ENCODE measurements at places on chromosomes 2 and 18.

DNA sequence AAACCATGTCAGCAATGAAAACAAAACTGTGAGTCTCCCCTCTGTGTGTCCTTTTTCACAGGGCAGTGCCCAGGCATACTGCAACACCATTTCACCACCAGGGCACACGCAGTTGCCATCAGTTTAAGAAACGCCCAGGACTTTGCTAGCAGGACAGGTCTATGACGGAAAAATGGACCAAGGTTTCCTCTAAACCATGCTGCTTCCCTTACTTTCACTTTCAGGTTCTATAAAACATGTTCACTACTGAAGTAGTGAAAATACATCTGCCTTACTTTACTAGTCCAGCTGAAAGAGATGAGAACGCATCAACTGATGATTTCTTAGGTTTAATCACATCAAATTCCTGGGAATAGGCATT lies 110.5 kb downstream of the TCF4 start:
- DNase-seq = no peak

DNA sequence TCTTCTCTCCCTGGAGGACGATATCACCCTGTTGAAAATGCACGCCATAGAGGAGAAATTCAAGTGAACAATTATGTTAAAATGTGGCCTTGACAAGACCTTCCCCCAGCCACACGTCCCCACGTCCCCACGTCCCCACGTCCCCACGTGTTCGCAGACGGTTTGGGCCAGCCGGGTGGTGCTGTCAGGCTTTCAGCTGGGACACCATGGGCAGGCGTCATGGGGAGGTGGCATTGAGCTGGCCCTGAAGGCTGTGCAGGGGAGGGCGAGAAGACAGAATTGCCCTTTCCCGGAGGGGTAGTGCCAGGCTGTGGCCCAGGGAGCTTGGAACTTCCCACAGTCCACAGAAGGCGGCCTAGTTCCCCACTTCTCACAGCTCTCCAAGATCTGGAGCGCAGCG lies 240.7 kb upstream of the RAB6C start:
- no peak for DNase-seq

- no peak for DNase-seq
These were observed 623.5 kb downstream of the EPHA4 start for GRCh38 chr2:220948579-220948978.

DNA sequence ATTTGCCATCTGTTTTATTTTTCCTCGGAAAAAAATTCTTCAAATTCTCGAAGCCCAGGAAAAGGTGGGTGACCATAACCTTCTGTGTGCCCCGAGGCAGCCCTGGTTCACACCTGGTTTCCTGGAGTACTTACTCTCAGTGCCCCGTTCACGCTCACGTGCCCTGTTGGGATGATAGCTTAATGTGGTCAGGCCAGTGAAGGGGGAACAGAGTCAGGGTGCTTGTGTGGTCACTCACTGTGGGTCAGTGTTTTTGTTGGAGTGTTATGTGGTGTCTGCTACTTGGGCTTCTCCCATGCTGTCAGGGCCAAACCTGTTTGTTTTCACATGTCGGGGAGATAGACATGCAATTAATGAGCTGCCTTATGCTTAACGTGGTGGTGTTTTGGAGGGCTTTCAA lies 78.1 kb downstream of the MAP4K4 start:
- DNase-seq = no peak

DNA sequence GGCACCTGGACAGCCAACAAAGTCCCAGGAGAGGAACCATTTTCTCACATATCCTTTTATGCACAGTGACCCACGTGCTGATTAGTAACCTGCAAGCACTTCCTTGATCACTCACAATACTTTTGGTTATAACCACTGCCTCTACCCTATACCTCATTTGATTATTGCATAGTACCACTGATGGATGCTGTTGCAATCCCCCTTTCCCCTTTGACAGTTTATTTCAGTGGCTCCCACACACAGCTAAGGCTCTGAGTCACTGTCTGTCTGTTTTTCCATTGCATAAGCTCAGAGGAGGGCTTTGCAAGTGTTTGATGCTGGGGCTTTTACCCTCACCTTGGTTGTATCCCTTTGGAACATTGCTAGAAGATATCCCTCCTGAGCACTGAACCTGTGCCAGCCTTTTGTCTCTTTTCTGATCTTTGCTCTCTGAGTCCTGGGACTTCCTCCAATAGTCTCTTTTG lies 101.7 kb upstream of the RBBP8 start:
- DNase-seq = no peak

DNA sequence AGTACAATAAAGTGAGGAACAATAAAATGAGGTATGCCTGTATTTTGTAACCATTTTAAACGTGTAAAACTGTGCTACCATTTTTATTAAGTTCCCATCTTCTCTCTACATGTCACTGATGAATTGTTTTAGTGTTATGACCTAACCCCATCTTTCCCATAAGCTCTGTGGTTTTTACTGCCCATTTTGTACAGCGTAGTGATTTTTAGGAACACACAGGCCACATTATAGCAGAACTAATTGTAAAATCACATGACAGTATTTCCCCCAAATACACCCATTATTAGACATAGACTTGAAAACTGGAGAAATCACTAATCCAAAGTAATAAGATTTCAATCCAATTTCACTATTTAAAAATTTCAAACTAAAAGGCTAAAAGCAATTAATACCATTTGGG lies 130.7 kb downstream of the TMEM247 start:
- DNase-seq = no peak

DNA sequence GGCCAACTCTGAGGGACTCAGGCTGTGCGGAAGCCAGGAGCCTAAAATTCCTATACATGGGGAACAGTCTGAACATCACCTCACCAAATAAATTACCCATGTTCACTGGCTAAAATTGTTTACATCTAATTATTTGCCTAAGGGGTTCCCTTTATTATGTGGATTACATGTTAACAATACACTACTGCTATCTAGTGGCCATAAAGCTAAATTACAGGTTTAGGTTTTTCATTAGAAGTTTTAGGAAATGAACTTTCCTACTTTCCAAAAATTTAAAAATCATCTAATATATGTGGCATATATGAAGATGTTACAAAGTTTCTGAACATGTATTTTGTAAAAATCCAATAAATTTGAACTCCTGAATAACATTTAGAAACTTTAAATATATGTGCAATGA lies 40.3 kb downstream of the PLA2R1 start:
- no peak for DNase-seq
